RKO (cell line): ENCODE measurements at places on chromosomes 3 and 15.

- no peak for DNase-seq
Measured at GRCh38 chr3:14822670-14823390, 4.1 kb downstream of the FGD5 start.

- no peak for DNase-seq
Measured at GRCh38 chr3:20575146-20575545, 389.1 kb upstream of the SGO1 start.

DNA sequence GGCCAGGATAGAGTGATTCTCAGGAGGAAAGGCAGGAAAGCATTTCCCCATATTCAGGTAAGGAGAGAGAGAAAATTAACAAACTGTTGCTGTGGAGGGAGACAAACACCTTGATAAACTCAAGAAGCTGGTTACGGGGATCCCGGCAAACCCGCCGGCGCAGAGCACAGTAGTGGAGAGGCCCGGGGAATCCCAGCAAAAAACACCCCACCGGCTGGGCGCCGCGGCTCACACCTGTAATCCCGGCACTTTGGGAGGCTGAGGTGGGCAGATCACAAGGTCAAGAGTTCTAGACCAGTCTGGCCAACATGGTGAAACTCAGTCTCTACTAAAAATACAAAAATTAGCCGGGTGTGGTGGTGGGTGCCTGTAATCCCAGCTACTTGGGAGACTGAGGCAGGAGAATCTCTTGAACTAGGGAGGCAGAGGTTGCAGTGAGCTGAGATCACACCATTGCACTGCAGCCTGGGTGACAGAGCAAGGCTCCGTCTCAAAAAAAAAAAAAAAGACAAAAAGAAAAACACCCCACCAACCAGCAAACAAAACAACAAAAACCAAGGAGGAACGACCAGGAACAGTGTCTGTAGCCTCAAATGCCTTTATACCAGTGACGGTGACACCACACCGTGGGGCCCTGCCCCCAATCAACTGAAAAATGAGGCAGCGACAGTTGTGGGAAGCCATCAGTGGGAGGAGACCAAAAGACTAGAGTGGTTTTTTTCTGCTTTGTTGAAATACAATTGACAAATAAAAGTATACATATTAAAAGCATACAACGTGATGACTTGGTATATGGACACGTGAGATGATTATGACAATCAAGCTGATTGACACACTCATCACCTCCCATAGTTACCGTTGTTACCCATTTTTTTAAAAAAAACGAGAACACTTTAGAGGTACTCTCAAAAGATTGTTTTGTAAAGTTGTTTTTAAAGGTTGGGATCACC lies 40.2 kb upstream of the IDH2 start:
- DNase-seq = no peak

- peak; percentile 61 for DNase-seq
Measured at GRCh38 chr15:58070801-58071418, 5.4 kb upstream of the ALDH1A2 start.

DNA sequence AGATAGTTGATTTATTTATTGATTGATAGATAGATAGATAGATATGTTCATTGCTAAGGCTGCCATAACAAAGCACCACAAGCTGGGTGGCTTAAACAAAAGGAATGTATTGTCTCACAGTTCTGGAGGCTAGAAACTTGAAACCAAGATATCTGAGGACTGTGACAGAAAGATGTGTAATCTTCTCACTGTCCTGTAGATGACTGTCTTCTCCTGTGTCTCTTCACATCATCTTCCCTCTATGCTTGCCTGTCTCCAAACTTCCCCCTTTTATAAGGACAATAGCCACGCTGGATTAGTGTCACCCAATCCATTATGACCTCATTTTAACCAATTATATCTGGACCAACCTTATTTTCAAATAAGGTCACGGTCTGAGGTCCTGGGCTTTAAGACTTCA lies 40.9 kb downstream of the GNB4 start:
- DNase-seq = no peak

- no peak for DNase-seq
Measured at GRCh38 chr15:79977431-79978054, 6.5 kb upstream of the BCL2A1 start.

GRCh38 chr15:65561934-65562333 lies 31.7 kb downstream of the HACD3 start:
- no peak for DNase-seq

DNA sequence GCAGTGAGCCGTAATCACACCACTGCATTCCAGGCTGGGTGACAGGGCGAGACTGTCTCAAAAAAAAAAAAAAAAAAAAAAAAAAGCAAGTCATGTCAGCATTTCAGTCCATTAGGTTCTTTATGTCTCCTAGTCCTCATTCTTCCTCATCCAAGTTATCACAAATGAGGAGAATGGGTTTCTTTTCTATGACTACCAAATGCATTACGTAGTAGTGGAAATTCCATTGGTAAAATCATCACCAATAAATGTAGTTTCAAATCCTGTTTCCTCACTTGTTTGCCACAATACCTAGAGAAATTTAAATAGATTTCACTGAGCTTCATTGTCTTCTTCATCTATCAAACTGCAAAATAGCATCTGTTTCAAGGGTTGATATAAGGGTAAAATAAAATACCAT lies 317.6 kb upstream of the MME start:
- no peak for DNase-seq

DNA sequence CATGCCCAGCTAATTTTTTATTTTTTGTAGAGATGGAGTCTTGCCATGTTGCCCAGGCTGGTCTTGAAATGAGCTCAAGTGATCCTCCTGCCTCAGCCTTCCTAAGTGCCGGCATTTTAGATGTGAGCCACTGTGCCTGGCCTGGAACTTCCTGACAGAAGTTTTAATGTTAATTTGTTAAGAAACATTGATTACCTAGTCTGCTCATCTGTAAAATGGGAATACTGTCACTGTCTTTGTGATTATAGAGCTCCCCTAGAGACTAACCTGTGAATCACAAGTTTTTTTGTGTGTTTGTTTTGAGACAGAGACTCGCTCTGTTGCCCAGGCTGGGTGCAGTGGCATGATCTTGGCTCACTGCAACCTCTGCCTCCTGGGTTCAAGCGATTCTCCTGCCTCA lies 4.3 kb upstream of the EIF3J start:
- peak; percentile 27 for DNase-seq

GRCh38 chr3:27454461-27454860 lies 29.7 kb downstream of the SLC4A7 start:
- no peak for DNase-seq

DNA sequence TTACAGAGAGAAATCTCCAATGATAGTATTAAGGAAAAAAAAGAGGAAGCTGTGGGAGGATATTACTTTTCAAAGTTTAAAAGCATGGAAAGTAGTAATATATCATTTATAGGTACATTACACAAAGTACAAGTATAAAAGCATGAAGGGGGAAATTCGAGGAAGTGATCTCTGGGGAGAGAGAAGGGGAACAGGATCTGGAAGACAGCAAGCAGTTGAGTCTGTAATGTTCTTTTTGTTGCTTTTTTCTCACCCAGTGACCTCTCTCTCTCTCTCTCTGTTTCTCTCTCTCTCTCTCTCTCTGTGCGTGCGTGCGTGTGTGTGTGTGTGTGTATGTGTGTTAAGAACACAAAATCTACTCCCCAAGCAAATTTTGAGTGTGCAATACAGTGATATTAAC lies 10.2 kb downstream of the C3orf20 start:
- no peak for DNase-seq

DNA sequence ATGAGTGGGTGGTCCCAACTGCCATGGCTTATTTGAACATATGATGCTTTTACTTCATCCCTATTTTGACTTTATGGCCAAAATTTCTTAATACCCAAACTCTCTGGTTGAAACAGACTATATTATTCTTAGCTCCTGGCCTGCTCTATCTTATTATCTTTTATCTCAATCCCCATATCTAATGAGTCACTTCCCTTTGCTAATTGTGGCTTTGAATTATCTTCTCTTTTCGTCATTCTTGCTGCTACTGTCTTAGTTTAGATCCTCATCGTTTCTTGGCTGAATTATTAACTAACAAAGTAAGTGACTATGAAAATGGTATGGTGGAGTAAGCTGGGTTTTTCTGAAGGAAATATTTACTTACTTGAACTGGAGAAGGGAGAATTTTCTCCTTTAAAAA lies 28.2 kb upstream of the DNAJC19 start:
- DNase-seq = no peak

GRCh38 chr15:61661791-61662190 lies 398.5 kb downstream of the VPS13C start:
- no peak for DNase-seq

DNA sequence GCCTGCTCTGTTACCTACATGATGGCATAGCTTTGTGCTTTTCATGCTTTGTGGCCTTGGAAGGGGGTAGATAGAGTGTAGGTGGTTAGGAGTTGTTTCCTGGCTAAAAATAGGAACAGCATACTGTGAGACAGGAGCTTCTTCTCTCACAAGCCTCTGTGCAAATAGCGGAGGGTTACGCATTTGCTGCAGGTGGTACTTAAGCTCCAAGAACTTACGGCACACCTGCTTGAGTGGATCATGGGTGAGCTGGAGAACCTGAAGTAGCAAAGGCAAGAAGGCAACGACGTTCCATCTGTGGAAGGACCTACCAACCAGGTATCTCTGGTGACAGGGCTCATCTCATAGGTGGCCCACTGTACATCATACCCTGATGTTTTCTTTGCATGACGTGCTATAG lies 66.0 kb downstream of the ST6GAL1 start:
- no peak for DNase-seq

- DNase-seq = no peak
Measured at GRCh38 chr15:100167884-100168375, 173.8 kb downstream of the ADAMTS17 start.

- DNase-seq = no peak
Measured at GRCh38 chr3:13108861-13109260, 35.6 kb upstream of the IQSEC1 start.
